ELF-1 (cell line): ENCODE measurements at places on chromosomes 1 and 21.

GRCh38 chr1:11920239-11920903 lies 5.9 kb downstream of the KIAA2013 start:
- DNase-seq, result no peak

- no peak for DNase-seq
These were observed 692 bp downstream of the SORT1 start for GRCh38 chr1:109396871-109397580.

DNA sequence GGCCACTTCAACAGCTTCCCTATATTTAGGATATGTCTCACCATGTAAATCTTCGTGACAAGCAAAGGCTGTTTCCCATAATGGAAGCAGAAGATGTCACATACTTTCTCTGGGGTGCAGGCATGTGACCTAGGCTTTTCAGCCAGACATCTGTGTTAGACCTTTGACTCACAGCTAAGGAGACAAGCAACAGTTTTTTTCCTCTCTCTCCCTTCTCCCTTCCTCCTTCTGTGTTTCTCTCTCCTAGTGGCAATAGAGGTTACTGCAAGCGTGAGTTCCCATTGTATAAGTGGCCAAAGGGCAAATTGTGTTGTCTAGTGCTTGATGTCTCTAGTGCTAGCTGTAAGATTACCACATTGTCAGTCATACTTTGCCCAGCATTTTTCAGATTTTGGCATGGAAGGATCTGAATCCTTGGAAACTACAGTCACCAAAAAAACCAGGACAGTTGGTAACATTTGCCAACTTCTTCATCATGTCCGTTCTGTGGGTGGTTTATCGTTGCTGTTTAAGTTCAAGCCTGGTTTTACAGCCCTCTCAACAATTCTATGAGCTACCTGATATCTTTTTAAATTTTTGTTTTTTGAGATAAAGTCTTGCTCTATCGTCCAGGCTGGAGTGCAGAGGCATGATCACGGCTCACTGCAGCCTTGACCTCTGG lies 44.4 kb upstream of the RABGAP1L start:
- peak; percentile 69 for DNase-seq

- no peak for DNase-seq
These were observed 17.9 kb downstream of the EPHA2 start for GRCh38 chr1:16137890-16138467.

- DNase-seq, result peak; percentile 13
These were observed 34.4 kb upstream of the ROR1 start for GRCh38 chr1:63739452-63739851.

- DNase-seq, result no peak
These were observed 38.6 kb downstream of the EIF2B3 start for GRCh38 chr1:44947774-44948311.

- no peak for DNase-seq
These were observed 41.8 kb upstream of the C1orf198 start for GRCh38 chr1:230909974-230910754.

DNA sequence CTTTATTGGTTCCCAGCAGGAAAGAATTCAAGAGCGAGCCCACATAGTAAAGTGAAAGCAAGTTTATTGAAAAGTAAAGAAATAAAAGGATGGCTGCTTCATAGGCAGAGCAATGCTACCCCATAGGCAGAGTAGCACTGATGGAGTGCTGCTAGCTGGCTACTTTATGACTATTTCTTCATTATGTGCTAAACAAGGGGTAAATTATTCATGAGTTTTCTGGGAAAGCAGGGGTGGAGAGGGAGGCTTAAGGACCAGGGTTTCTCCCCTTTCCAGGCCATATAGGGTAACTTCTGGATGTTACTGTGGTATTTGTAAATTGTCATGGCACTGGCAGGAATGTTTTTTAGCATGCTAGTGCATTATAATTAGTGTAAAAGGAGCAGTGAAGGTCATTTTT lies 1271.4 kb downstream of the KCNT2 start:
- DNase-seq, result no peak

- DNase-seq, result no peak
These were observed 197.6 kb downstream of the LIPI start for GRCh38 chr21:14013056-14013603.

DNA sequence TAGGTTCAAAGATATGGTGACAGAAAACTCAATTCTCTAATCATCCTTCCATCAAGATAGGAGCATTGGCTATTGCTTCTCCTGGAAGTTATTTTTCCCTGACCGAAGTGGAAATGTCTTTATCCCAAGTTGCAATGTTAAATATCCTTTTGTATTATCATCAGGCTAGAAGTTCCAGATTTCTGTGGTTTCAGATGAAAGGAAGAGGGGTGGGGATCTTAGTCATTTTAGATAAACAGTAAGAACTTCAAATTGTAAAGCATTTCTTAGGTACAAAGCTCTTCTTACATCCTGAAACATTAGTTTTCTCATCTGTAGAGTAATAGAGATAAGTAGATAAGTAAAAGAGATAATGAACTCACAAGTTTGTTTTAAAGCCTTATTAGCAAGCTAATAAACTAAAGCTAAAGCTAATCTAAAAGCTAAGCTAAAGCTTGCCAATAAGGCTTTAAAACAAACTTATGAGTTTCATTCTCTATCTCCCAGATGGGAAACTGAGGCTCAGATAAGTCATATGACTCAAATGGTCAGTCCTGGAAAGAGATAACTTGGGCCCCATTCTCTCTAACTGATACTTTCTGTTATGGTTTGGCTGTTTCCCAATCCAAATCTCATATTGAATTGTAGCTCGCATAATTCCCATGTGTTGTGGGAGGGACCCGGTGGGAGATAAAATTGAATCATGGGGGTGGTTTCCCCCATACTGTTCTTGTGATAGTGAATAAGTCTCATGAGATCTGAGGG lies 99.2 kb upstream of the KCNK2 start:
- DNase-seq, result no peak

- peak; percentile 36 for DNase-seq
These were observed 2.6 kb downstream of the HDGF start for GRCh38 chr1:156748670-156749418.

DNA sequence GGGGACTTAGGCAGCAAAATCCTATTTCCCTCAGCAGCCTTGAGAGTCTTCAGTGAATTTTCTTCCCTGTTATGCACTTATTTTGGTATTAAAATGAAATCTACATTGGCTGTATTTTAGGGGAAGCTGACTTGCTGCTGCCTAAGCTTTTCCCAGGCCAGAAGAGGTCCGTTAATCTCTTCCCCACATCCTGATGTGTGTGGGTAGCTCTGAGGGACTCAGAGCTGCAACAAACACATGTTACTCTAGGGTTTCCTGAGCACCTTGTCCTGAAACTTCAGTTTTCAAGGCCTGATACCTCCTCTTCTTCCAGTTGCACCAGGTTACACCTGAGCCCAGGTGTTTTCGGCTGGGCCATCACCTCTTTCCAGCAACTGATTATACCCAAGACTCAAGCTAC lies 51.5 kb downstream of the SYT6 start:
- DNase-seq, result no peak

DNA sequence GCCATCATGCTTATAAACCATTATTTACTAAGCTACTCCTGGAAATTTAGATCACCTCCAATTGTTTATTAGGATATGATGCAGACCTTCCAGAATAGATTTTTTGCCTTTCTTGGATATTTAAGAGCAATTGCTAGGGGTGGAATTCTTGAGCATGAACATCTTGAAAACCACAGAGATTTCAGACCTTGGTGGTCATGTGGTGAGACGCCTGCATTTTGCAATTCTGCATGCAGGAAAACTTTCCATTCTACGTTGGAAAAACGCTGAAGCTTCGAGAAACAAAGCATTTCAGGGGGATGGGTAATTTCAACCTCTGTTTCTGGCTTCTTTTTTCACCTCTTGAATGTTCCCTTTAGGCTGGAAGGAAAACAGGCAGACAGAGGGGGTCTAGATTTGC lies 596.3 kb downstream of the KIF26B start:
- no peak for DNase-seq

DNA sequence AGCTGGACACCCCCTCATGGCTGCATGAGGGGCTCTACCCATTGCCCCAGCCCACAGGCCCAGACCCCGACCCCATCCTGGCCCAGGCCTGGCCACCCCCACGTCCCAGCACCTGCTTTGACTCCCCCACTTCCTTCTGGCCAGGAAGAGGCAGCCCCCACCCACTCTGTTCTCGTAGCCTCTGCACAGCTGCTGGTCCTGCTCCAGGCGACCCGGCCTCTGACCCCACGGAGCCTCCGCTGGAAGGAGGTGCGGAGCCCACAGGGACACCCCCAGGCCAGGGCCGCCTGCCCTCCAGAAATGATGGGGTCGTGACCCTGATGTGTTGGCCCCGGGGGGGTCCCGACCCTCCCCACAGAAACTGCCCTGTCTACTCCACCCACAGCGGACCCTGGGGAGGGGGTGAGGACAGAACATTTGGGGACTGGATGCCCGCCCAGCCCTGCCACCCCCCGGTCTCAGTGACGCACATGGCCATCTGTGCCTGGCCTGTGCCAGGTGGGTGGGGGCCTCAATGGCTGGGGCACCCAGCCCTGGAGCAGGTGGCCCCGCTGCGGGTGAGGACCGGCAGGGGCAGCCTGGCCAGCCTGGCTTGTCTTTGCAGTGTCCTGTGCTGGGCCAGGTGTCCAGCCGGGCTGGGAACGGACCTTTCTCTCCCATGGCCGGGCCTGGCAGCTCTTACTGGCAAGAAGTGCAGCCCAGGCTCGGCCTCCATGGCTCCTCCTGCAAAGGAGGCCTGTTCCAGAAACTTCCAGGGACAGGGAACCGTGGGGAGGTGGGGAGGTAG lies 78.6 kb downstream of the MORN1 start:
- DNase-seq, result no peak
